Activated CD4-positive, alpha-beta T cell treated with anti-CD3 and anti-CD28 coated beads, Interleukin-2, Interleukin-6, amounts not matched to agents 100 ng/mL and 50 ng/mL, durations not matched to agents 16 hours and 8 hours (primary cell): ENCODE measurements at places on chromosomes 5 and 9.

GRCh38 chr5:132655821-132656773 is 1.9 kb upstream of the IL13 start:
- peak; percentile 56 for DNase-seq

- no peak for DNase-seq
These were observed 115.1 kb upstream of the LPCAT1 start for GRCh38 chr5:1638658-1639400.

DNA sequence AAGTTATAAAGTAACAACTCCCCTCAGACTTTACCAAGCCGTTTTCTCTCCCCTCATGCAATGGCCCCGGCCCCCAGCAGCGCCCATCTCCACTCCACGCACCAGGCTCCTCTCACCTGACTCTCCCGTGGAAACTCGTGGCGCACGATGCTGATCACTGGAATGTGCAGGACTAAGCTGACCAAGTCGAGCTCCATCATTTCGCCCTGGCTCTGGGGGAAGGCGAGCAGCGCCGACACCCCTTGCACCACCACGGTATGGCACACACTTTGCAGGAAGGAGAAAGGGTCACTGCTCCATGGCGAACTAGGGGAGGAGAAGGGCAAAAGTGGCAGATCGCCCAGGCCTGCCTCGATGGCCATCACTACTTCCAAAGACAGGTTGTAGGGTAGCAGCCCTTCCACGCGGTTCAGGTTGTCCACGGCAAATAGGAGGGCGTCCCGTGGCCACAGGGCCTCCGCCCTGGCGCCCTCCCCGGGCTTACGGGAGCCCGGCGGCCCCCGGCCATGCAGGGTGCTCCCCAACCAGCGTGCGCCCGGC is 1.2 kb downstream of the GRIN3A start:
- no peak for DNase-seq

DNA sequence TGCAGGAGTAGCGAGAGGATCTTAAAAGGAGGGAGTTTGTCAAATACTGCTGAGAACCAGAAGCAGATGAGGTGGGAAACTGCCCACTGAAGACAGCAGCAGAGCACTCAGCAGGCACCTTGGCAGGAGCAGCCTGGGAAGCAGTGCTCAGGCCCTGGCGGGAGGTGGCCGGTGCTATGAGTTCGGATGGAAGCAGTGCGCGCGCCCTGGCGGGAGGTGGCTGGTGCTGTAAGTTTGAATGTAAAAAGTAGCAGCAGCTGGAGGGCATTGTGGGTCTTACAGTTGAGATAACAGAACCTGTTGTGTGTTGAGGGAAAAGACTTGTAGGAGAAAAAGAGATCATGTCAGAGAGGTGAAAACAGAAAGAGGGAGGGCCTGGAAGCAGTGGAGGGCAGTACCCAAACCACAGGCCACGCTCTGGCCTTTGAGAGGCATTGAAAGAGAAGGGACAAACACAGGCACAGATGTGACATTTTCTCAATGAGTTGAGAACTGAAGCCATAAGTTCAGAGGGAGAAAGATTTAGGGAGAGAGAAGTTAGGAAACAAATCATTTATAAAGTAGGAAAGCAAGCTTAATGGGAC is 130.9 kb downstream of the ERCC6L2 start:
- no peak for DNase-seq

- DNase-seq = no peak
These were observed 12.0 kb downstream of the ENHO start for GRCh38 chr9:34510497-34511468.

GRCh38 chr9:94082553-94082952 is 1.7 kb upstream of the PTPDC1 start:
- DNase-seq = peak; percentile 28
